ENCODE measurements at places on chromosomes 5 and 9.

GRCh38 chr5:73279805-73280204 is 106.8 kb downstream of the TMEM174 start:
- no peak overlapping the region for H3K27ac ChIP-seq
- H3K36me3 ChIP-seq: no peaks in the 10 kb centered on the region
- H3K27me3 ChIP-seq: peaks cover 35% of the 10 kb centered on the region
- H3K4me1 ChIP-seq: no peaks in the 10 kb centered on the region

DNA sequence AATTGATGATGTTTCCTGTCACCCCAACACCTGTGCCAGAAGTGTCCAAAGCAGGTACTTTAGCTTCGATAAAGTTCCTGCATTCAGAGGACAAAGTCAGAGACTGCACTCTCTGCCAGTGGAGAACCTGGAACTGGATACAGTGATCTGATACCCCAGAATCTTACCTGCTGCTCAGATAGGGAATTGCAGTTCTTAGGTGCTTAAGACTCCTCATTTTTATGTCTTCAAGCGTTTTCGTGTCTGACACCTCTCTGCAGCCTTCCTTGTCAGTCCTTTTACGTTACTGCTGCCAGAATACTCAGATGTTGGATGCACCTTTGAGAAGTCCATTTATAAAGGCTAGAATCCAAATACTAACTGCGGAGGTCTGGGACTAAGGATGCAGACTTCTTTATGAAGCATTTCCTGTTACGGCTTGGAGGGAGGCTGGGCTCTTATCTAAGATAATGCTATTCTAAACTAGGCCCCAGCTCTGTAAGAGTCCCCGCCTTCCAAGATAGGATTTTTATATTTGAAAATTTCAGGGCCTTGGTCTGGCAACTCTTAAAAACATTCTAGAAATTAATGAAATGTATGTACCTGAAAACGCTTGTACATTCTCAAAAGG is 1.9 kb downstream of the ISOC1 start:
- peaks cover 4% of the 10 kb centered on the region for H3K27me3 ChIP-seq
- no peak for DNase-seq
- H3K4me3 ChIP-seq: no peak overlapping the region
- H3K27ac ChIP-seq: no peak overlapping the region

DNA sequence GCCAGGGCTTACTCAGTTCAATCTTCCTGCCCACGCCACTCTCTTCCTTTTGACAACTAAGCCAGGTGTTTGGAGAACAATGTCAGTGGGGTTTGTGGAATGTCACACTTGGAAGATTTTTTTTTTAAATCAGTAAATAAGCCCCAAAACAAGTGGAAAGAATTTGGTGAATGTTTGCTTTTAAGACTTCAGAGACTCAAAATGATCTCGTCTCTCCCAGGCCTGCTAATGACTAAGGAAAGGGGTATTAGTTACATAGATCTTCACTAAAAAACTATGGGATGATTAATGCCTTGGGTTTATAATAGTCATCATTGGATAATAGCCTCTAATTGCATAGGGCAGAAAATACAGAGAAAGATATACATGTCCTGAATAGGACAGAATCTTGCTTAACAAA is 166.4 kb downstream of the DMRT2 start:
- H3K4me3 ChIP-seq: no peak overlapping the region
- H3K27ac ChIP-seq: no peak overlapping the region
- no peaks in the 10 kb centered on the region for H3K36me3 ChIP-seq
- DNase-seq: no peak
- H3K27me3 ChIP-seq: no peaks in the 10 kb centered on the region
- H3K4me1 ChIP-seq: no peaks in the 10 kb centered on the region

DNA sequence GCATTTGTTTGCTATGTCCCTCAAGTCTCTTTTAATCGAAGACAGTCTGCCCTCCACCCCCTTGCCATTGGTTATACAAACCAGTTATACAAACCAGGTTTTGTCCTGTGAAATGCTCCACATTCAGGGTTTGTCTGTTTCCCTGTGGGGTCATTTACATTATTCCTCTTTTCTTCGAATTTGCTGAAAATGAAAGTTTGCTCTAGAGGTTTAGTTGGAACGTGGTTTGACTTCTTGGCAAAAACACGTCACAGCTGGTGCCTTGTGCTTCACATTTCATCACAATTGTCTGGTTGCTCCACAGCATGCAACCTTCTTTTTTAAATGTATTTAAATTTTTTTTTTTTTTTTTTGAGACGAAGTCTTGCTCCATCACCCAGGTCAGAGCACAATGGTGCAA is 4.2 kb upstream of the HAVCR2 start:
- H3K27me3 ChIP-seq: no peaks in the 10 kb centered on the region
- H3K27ac ChIP-seq: no peak overlapping the region
- no peak for DNase-seq
- H3K4me3 ChIP-seq: no peak overlapping the region
- peaks cover 21% of the 10 kb centered on the region for H3K4me1 ChIP-seq
- H3K36me3 ChIP-seq: no peaks in the 10 kb centered on the region

DNA sequence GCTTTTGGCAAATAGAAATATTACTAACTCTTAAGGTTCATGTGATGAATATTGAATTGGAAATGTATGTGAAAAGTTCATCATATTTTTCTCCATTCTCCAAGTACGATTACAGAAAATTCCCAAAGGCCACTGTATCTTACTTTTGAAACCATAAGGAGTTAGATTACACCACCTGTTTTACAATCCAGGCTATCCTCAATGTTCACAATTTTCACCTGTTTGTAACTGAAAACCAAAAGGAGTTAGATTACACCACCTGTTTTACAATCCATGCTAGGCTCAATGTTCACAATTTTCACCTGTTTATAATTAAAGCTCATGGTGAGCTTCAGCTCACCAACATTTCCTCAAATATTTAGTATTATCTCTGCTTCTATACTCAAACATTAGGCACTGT is 188.0 kb downstream of the HCN1 start:
- no peak overlapping the region for H3K4me3 ChIP-seq
- no peaks in the 10 kb centered on the region for H3K4me1 ChIP-seq
- no peaks in the 10 kb centered on the region for H3K36me3 ChIP-seq
- H3K27me3 ChIP-seq: no peaks in the 10 kb centered on the region
- DNase-seq: no peak

- H3K27me3 ChIP-seq: peaks cover 3% of the 10 kb centered on the region
- DNase-seq: no peak
- H3K36me3 ChIP-seq: no peaks in the 10 kb centered on the region
These were observed 57.9 kb upstream of the CCNG1 start for GRCh38 chr5:163379298-163380155.

DNA sequence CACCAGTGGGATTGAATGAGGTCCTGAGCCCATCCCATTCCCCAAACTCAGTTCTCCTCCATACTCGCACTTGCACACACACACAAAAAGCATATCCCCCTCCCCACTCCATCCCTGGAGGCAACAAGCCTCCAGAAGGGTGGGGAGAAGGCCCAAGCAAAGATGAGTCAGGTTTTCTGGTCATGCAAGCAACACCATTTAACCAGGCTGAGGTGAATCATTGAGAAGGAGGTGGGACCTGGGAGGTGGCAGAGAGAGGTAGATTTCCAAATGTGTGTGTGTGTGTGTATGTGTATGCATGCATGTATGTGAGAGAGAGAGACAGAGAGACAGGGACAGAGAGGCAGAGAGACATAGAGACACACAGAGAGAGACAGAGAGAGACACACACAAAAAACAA is 185.2 kb upstream of the TRIM32 start:
- no peak overlapping the region for H3K27ac ChIP-seq
- peaks cover 14% of the 10 kb centered on the region for H3K4me1 ChIP-seq
- peaks cover 2% of the 10 kb centered on the region for H3K27me3 ChIP-seq
- H3K36me3 ChIP-seq: no peaks in the 10 kb centered on the region

- H3K36me3 ChIP-seq: no peaks in the 10 kb centered on the region
- DNase-seq: no peak
- H3K4me3 ChIP-seq: no peak overlapping the region
- no peaks in the 10 kb centered on the region for H3K4me1 ChIP-seq
- peaks cover 47% of the 10 kb centered on the region for H3K27me3 ChIP-seq
These were observed 1.5 kb downstream of the PLPPR1 start for GRCh38 chr9:101030086-101030391.

- no peaks in the 10 kb centered on the region for H3K36me3 ChIP-seq
- no peaks in the 10 kb centered on the region for H3K4me1 ChIP-seq
- no peak overlapping the region for H3K4me3 ChIP-seq
These were observed 506.9 kb downstream of the TLE1 start for GRCh38 chr9:81182431-81182830.

GRCh38 chr5:170591054-170591453 is 87.2 kb downstream of the KCNIP1 start:
- H3K4me3 ChIP-seq: no peak overlapping the region
- no peak for DNase-seq
- H3K27ac ChIP-seq: no peak overlapping the region

DNA sequence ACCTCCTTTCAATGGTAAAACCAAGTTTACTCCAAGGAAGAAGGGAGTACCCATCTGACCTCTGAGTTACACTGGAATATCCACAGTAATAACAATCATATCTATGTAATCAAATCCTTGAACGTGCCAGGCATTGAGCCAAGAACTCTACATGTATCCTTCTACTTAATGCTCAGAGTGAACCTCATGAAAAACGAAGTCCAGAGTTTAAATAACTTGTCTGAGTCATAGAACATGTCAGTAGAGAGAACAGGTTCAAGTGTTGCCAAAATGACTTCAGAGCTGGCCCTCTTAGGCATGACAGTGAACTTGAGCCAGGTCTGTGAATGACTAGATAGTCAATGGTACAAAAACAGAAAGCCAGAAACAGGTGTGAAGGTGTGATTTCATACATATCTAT is 164.1 kb upstream of the ZNF618 start:
- no peak overlapping the region for H3K4me3 ChIP-seq
- no peak overlapping the region for H3K27ac ChIP-seq
- H3K27me3 ChIP-seq: peaks cover 18% of the 10 kb centered on the region
- H3K4me1 ChIP-seq: no peaks in the 10 kb centered on the region
- no peaks in the 10 kb centered on the region for H3K36me3 ChIP-seq

DNA sequence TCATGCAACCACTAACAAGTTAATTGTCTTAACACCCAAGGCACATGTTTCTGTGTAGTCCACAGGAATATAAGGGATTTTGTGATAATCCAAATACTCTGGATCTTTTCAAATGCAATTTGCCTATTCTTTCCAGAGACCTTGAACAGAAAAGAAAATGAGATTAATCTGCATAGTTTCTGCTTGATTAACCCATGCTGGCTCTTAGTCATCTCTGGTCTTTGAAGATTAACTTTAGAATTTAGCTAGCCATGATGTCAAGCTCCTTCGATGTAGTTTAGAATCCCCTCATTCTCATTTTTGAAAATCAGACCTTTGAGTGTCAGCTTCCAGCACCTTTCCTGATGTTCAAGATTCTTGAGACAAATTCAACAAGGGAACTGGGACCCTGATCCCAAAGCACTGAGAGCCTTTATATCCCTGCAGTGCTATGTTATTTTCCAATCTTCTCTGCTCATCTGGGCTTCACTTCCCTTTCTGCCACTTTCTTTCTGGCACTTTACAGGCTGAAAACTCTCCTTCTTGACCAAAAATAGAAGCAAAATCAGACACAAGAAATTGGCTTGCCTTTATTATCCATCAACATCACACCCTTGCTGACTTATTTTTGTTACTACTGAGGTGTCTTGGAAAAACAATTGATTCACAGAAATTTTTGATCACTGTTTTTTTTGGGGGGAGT is 155.5 kb downstream of the PALM2AKAP2 start:
- H3K4me3 ChIP-seq: peak overlapping the region; percentile 2
- H3K27me3 ChIP-seq: no peaks in the 10 kb centered on the region
- H3K36me3 ChIP-seq: no peaks in the 10 kb centered on the region
- DNase-seq: no peak

DNA sequence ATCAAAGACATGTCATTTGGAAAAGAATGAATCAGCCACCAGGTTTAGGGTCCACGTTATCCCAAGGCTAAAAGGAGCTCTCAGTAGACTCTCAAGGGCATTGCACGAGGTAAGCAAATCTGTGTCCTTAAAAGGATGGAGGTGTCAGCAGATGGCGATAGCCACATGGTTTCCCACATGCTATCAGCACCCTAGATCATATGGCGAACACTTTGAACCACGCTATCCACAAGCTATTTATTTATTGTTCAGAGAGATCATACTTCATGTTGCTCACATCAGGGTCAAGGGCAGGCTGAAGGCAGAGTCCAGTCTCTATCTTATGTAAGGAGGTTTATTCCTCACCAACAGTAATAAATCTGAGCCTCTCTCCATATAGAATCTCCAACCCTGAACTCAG is 43.7 kb downstream of the CDH6 start:
- DNase-seq: no peak
- no peaks in the 10 kb centered on the region for H3K4me1 ChIP-seq
- no peak overlapping the region for H3K27ac ChIP-seq
- no peak overlapping the region for H3K4me3 ChIP-seq

- H3K4me3 ChIP-seq: no peak overlapping the region
- H3K36me3 ChIP-seq: no peaks in the 10 kb centered on the region
- no peaks in the 10 kb centered on the region for H3K27me3 ChIP-seq
These were observed 82.2 kb downstream of the PRELID2 start for GRCh38 chr5:145752947-145753346.

DNA sequence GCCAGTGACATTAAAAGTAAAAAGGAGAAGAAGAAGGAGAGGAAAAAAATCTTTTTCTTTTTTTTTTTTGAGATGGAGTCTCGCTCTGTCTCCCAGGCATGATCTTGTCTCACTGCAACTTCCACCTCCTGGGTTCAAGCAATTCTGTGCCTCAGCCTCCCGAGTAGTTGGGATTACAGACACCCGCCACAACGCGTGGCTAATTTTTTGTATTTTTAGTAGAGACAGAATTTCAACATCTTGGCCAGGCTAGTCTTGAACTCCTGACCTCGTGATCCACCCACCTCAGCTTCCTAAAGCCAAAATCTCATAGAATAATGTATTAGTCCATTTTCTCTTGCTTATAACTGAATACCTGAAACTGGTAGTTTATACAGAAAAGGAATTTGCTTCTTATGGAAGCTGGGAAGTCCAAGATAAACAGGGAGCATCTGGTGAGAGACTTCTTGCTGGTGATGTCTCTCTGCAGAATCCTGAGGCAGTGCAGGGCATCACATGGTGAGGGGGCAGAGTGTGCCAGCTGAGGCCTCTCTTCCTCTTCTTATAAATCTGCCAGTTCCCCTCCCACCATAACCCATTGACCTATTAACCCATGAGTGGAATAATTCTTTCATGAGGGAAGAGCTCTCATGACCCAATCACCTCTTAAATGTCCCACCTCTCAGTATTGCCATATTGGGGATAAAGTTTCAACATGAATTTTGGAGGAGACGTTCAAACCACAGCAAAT is 466.3 kb downstream of the GADD45G start:
- no peak overlapping the region for H3K27ac ChIP-seq
- no peak for DNase-seq
- H3K4me3 ChIP-seq: no peak overlapping the region
- no peaks in the 10 kb centered on the region for H3K36me3 ChIP-seq
